ENCODE measurements at places on chromosomes 11 and 22.

DNA sequence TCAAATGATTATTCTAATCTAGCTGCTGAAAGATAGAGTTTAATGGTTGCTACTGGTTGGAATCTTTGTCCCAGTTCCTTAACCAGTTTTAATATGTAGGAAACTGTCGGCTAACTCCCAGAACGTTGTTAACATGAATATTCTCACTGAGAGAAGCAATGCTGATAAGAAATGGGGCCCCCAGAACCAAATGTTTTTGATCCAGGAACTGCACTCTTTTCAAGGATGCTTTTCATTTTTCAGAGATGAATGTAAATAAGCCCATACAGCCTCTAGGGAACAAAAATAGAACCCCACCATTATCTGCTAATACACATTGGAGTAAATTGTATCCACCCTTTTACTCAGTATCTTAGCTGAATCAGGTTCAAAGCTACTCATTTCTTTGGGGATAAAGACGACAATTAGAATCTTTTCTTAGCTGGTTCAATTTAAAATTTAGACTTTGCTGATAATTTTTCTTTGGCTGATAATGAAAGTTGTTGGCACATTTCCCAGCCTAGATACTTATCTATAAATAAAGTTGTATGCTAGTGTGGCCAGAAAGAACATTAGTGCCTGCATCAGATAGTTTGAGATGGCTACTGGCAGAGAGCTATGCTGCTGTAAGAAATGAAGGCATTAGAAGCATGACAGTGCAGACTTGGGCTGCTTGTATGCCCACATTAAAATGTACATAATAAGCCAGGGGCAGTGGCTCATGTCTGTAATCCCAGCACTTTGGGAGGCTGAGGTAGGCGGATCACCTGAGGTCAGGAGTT is 323.3 kb upstream of the PDGFD start:
- no peak for DNase-seq

- DNase-seq = no peak
Measured at GRCh38 chr11:93655581-93656255, 5.8 kb upstream of the CEP295 start.

GRCh38 chr11:67007126-67007525 is 15.8 kb upstream of the SYT12 start:
- DNase-seq = no peak

DNA sequence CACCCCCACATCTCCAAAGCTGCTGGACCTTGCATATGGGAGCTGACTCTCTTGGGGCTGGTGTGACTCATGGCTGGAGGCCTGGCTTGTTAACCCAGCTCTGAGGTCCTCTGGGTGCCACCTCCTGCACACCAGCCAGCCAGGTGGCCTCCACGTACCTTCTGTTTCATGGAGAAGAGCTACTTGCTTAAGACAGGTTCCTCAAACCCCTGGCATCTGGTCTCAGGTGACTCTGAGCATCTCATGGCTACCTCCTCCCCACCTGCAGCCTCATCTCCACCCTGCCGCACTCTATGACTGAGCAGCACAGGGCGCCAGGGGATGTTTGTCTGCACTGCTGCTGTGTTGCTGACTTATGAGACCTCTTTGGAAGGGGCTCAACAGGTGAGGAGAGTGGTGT is 55.7 kb downstream of the BCR start:
- no peak for DNase-seq

- DNase-seq = no peak
Measured at GRCh38 chr11:47057365-47057764, 119.3 kb downstream of the ARFGAP2 start.

- DNase-seq = no peak
Measured at GRCh38 chr11:4979036-4979435, 15.6 kb upstream of the OR51L1 start.

GRCh38 chr22:38984224-38984623 is 2.1 kb downstream of the APOBEC3B start:
- DNase-seq = no peak

DNA sequence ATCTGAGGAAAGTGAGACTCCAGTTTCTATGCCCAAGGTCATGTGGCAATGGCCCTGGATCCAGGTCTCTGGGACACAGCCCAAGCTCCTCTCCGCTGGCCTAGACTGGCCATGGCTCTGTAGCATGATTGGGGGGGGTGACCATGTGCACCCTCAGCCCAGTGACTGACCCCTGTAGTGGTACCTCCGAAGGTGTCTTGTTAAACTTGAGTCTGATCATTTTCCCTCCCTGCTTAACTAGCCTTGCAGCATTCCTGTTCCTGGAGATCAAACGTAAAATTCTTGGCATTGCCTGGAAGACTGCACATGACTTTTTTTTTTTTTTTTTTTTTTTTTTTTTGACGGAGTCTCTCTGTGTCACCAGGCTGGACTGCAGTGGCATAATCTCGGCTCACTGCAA is 1116.0 kb downstream of the TBC1D22A start:
- no peak for DNase-seq

GRCh38 chr11:130999992-131000770 is 83.9 kb upstream of the SNX19 start:
- DNase-seq = no peak

DNA sequence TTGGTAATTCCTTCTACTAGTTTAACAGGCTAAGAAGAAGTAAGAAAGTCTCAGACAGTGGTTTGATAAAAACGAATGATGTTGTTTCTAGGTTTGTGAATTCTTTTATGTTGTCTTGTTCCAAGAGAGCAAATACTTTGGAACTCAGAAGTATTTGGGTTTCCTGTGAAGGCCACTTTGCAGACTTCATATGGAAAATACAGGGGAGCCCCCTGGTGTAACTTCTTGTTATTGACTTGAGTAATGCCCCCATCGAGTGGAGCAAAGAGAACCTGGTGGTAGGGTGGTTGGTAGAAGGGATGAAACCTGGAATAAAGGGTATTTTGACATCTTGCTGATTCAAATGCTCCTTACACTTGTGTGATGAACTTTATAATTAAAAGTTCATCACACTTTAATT is 40.0 kb upstream of the PTH start:
- DNase-seq = no peak

- no peak for DNase-seq
Measured at GRCh38 chr22:20455709-20456063, 18.1 kb upstream of the SCARF2 start.

GRCh38 chr22:39496131-39496838 is 5.8 kb upstream of the MIEF1 start:
- DNase-seq = no peak

DNA sequence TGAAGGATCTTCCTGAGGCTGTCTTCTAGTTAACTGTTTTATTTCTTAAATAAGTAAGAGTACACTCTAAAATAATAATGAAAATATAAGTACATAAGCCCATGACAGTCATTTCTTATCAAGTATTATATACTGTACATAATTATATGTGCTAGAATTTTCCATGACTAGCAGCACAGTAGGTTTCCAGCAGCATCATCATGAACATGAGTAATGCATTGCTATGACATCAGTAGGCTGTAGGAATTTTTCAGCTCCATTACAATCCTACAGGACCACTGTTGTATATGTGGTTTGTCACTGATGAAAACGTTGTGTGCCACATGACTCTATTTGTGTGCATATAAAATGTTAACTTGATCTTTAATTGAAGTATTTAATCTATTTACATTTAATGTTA is 22.0 kb downstream of the ZNF202 start:
- no peak for DNase-seq

- no peak for DNase-seq
Measured at GRCh38 chr11:69156235-69156639, 502 bp downstream of the SMIM38 start.

DNA sequence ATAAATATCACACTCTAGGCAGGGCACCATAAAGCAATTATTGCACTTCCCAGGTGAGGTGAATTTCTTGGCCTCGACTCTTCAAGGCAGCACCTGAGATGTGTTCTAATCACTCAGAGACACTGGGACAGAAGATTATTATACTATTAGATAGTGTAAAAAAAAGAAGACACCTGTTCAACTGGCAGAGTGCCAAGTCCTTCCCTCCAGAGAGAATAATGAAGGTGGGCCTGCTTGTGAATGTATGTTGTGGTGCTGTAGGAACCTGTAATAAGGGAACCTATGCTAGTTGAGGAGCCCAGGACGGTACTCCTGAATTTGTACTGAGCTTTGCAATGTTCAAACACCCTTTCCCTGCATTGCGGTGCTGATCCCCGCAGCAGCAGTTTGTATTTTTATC is 107.5 kb downstream of the NXPE2 start:
- DNase-seq = no peak

GRCh38 chr11:91513734-91514133 is 710.9 kb upstream of the FAT3 start:
- no peak for DNase-seq

DNA sequence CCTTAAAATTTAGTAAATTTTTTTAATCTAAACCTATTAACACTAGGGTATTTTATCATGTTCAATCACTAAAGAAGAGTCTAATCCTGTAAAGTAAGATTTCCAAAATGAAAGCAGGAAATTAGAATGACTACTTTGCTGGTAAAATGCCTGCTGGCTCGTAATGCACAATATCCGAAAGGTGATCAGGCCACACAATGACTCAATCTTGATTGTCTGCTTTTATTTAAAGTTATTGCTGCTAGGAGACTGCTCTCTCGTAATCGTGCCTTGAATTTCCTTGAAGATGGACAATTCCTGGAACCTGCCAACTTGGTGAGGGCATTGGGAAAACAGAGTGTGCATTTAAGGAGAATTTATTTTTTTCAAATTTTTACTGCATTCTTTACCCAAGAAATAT is 1786.5 kb upstream of the RAG2 start:
- DNase-seq = no peak

DNA sequence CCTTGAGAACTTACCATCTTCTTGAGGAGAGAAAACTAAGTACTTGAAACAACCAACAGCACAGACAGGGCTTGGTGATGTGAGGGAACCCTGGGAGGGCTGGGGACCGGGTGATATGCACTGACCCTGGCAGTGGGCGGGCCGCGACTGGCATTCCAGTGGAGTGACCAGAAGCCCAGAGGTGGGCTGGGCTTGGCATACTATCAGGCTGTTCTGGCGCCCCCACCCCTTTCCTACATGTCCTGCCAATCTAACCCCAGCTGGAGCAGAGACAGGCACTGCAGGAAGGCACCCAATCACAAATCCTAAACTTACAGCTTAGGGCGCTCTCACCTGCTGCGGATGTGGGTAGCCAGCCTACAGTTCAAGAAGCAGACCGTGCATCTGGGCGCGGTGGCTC is 54.0 kb upstream of the GCAT start:
- DNase-seq = no peak

GRCh38 chr11:72617080-72617762 is 57.0 kb downstream of the PDE2A start:
- no peak for DNase-seq

- DNase-seq = no peak
Measured at GRCh38 chr22:50061824-50062355, 3.8 kb upstream of the TTLL8 start.

GRCh38 chr11:83681031-83681781 is 395.0 kb upstream of the CCDC90B start:
- no peak for DNase-seq

GRCh38 chr22:46462726-46463371 is 74.6 kb downstream of the CELSR1 start:
- no peak for DNase-seq

- DNase-seq = no peak
Measured at GRCh38 chr11:61009392-61010275, 38.2 kb downstream of the CD6 start.

GRCh38 chr11:14027525-14027924 is 65.0 kb downstream of the SPON1 start:
- no peak for DNase-seq

GRCh38 chr11:26626346-26626745 is 54.3 kb upstream of the MUC15 start:
- no peak for DNase-seq

- DNase-seq = no peak
Measured at GRCh38 chr11:68398995-68399851, 61.3 kb upstream of the PPP6R3 start.

- DNase-seq = no peak
Measured at GRCh38 chr11:34134765-34135164, 29.3 kb downstream of the NAT10 start.

- DNase-seq = peak; percentile 31
Measured at GRCh38 chr11:62025487-62026105, 58.2 kb upstream of the FTH1 start.

DNA sequence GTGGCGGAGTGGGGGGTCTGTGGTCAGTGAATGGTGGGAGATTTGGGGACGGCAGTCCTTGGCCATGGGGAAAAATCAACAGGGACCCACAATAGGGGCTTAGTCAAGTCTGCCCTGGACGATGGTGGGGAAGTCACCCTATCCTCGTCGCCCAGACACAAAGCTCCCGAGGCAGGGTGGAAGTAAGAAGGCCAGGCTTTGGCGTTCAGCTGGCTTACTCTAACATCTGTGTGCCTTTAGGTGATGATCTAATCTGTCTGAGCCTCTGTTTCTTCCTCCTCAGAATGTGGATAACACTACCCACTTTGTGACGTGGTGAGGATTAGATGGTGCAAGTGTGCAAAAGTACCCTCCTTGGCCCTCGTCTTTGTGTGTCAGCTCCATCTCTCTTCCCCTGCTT is 192.2 kb downstream of the ST3GAL4 start:
- DNase-seq = no peak

GRCh38 chr11:4863876-4864275 is 14.9 kb upstream of the OR51S1 start:
- DNase-seq = no peak

GRCh38 chr11:39268176-39268690 is 2191.2 kb downstream of the LRRC4C start:
- DNase-seq = no peak

DNA sequence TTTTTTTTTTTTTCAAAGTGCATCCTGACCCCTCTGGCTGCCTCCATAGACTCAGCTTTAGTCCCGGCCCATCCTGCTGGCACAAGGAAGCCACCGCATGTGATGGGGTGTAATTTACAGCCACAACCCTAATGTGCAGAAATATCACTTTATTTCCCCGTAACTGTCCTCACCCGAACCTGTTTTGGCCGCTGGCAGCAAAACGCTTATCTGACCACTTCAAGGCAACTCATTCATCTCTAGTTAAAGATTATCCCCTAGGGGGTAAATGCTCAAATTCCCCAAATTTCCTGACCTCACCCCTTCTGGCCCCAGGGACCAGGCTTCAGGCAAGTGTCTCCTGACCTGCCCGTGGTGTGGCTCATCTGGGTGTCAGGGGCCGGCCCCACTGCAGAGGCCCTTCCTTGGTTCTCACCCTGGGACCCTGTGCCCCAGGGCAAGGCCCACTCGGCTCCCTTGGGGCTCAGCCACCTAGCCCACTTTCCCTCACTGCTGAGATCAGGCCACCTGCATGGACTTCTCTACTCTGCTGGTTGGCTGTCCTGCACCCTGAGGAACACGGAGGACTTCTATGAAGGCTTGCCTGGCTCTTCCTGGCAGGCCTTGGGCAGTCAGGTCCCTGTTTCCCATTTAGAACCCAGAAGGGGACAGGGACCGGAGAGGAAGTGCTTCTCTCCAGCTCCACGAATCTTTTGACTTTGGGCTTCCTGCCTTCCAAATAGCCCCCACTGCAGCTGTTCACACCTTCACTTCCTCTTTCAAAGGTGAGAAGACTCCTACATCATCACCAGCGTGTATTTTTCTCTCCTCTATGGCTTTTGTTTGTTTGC is 53.3 kb downstream of the WNT11 start:
- no peak for DNase-seq
